Activated CD4-positive, alpha-beta T cell treated with anti-CD3 and anti-CD28 coated beads for 36 hours (primary cell): ENCODE measurements at places on chromosomes 4 and X. TPM values are rescaled to one million over a fixed set of nuclear protein-coding genes. Genes with fewer than 3 reads are reported as not detected.

The PWWP3B gene
- total RNA-seq = not detected

The MAGEA2B gene
- not detected for total RNA-seq

DNA sequence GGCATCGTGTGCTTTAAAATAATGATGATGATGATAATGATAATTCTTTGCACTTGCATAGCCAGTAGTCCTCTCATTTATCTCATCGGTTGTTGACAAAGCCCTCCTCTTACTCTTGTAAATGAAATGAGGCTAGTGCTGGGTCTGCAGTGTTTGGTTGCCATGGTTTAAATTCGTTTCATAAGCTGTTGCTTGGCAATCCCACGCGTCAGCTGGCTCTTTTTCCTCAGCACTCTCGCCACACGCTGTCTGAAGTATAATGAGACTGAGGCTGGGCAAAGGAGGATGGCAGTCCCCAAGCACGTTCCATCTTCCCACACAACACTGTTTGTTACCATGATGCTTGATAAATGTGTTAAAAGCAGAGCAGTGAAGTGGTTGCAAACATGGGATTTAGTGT is 15.5 kb downstream of the PAGE4 start:
- H3K27ac ChIP-seq = no peak overlapping the region
- no peaks in the 10 kb centered on the region for H3K27me3 ChIP-seq
- peaks cover 5% of the 10 kb centered on the region for H3K4me1 ChIP-seq
- no peak overlapping the region for H3K4me3 ChIP-seq
- no peak for DNase-seq

The FREM3 gene
- total RNA-seq = not detected
